A673 (cell line): ENCODE measurements at places on chromosomes 4 and X.

- no peak for DNase-seq
These were observed 137.8 kb upstream of the SLC4A4 start for GRCh38 chr4:71201057-71201456.

GRCh38 chr4:152784490-152785350 lies 5.0 kb downstream of the ARFIP1 start:
- peak; percentile 92 for DNase-seq

DNA sequence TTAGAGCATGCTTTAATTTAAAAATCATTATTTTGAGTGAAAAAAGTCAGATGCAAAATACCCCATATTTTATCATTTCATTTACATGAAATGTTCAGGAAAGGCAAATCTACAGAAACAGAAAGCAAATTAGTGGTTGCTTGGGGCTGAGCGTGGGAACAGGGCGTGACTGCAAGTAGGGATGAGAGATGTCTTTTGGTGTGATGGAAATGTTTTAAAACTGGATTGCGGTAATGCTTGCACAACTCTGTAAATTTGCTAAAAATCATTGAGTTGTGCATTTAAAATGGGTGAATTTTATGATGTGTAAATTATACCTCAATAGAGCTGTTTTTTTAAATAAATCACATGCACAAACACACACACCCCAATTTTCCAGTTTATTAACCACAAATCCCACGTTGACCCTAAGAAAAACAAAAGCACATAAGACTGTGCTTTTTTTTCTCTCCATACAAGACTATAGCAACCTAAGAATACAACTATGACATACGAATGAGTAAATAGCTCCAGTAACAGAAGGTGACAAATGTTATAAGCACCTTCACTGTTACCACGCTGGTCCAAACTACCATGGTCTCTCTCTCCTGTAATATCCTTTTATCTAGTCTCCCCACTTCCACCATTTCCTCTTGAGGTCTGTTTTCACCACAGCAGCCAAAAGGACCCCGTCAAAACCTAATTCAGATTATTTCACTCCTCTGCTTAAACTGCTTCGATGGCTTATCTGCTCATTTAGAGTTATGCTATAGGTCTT lies 37.2 kb downstream of the FRMD7 start:
- DNase-seq, result no peak

DNA sequence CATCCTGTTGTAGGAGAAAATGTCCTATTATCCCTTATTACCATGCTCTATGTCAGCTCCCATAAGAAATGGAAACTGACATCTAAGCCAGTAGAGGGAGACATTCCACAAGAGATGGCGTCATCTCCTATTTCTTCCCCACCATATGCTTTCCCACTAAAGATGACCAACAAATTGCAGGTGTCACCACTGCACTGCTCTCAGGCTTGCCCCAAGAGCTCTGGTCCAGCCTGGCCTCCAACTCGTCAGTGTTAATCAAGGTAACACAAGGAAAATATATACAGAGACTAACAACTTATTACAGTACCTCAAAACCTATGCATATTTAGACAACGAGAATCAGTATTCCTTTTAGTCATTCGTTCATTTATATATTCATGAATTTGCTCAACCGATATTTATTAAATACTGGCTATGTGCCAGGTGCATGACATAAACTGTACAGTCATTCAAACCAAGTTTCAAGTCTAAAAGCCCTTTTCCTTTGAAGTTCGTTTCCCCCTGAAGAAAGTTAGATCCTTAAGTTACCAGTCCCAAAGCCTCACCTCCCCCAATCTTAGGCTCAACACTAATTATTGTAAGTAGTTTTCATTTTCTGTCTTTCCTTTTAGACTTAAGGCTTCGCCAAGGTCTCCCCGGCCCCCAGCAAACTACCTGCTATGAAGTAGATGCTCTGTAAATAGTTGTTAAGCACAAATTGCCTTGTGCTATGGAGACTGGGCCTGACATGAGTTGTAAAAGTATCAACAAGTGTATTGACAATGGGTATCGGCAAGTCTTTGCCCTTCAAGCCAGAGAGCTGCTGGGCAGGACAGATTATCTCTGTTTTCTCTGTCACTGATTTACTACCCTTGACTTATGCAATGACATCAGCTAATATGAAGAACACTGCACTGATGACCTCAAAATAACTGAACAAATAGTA lies 3.1 kb upstream of the FGB start:
- peak; percentile 70 for DNase-seq

DNA sequence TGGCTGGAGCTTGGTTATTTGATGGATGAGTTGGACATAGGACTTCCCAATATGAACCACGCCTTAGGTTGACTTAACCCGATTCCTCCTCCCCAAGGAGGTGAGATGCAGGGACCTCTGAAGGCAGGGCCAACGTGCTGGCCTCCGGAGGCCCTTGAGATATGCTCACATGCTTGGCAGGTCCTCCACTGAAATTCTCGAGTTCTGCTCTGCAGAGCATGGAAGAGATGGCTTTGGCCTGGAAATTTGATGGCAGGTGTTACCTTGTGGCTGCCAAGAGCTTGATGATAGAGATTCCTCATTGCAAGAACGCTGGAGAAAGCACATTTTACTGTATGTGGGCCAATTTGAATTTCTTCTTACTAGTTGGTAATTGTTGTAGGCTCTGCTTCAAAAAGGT lies 117.4 kb upstream of the LIMCH1 start:
- DNase-seq, result no peak

DNA sequence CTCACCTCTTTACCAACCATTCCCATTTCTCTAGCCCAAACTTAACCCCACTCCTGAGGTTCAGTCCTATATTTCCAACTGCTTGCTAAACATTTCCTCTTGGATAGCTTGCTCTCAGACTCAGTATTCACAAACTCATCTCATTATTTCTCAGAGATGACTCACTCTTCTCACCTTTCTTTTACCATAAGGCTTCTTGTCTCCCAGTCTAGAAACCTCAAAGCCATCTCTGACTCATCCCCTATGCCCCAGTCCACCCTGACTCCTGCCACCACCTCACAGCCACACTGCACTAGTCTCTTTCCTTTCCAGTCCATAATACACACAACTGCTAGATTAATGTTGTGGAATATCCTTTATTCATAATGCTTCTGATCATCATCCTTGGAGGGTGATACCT lies 4.8 kb downstream of the FRMPD3 start:
- DNase-seq, result no peak

DNA sequence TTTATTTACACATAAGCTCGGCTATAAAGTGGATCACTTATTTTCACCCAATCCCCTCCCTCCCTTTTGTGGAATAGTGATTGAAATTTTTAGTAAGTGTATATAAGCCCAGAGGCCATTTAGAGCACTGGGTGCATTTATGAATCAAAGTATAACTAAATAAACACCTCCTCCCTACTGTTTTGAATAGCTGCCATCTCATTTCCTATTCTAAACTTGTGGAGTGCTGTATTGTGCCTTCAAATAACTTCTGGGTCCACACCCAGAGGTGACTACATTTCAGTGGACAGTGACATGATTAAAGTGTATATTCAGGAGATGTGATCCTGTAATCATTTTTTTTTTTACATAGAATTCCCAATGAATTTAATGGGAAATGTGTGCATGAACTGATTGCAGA lies 104.9 kb downstream of the TEX13C start:
- DNase-seq, result no peak

GRCh38 chrX:95076449-95076848 lies 1402.4 kb downstream of the FAM133A start:
- peak; percentile 59 for DNase-seq

DNA sequence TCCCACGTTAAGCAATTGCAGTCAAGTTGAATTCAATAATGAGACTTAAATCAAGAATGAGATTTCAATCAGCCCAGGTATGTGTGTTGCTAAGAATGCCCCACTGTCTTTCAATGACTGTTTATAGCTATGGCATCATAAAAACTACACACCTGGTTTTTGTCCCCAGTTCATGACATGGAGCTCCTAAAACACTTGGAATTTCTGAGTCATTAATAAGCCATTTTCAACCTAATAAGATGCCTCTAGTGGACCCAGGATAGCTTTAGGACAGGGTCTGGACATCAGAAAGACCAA lies 72.7 kb upstream of the STS start:
- no peak for DNase-seq

- DNase-seq, result no peak
These were observed 154.9 kb downstream of the FRMPD4 start for GRCh38 chrX:12292996-12293765.

- no peak for DNase-seq
These were observed 92.6 kb downstream of the TSPAN5 start for GRCh38 chr4:98565681-98566301.
